ENCODE measurements at places on chromosomes 2 and 18.

DNA sequence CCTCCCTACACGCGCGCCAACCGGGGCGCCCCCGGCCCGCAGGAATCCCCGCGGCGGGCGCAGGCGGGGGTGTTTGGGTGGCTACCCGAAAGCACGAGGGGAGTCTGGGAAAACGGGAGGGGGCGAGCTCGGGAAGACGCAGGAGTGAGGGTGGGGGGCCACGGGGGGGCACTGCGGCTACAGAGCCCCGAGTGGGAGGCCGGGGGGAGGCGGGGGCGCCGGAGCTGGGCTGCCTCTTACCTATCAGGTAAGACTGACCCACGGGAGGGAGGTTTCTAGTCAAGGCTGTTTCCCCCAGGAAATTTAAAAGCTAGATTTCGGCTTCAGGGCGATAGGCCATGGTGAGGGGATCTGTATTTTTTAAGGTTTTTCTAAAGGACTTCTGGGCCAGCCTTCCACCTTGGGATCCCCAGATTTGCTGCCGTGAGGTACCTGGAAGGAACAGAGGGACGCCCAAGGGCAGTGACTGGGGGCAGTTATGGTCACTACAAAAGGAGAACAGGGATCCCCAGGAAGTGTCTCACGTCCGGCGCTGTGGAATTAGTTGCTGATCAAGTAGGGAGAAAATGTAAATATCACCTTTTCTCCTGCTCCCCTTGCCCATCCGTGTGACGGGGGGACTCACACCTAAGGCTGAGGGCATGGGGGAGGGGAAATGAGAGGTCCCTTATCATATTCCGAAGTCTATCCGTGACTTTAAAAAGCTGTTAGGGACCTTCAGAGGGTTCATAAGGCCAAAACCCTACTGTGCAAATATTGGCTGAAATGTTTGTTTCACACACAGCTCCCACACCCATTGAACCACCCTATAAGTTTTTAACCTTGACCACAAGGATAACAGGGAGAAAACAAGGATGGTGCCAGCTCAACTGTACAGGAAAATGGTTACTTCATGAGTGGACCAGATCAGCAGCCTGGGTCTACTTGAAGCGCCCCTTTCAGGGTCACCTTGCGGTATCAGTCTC, 638 bp upstream of the IRS1 start:
- peak; percentile 18 for DNase-seq

DNA sequence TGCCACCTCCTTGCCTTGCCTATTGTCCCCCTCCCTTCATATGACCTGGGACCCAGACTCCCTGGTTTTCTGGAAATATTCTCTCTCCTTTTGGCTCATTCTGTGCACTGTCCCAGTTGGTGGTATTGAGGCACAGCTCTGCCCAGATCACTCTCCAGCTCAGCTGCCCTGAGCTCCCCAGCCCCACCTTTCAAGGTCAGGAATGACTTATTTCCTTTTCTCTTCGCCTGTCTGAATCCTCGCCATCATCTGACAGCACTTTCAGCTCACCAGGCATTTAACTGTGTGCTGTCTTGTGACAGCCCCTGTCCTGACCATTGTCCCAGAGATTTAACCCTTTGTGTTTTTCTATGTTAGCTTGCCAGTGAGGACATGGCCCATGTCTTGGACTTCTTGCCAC, 133.0 kb downstream of the MSH2 start:
- DNase-seq = no peak

- no peak for DNase-seq
Measured at GRCh38 chr2:69592511-69592910, 51.0 kb downstream of the AAK1 start.

DNA sequence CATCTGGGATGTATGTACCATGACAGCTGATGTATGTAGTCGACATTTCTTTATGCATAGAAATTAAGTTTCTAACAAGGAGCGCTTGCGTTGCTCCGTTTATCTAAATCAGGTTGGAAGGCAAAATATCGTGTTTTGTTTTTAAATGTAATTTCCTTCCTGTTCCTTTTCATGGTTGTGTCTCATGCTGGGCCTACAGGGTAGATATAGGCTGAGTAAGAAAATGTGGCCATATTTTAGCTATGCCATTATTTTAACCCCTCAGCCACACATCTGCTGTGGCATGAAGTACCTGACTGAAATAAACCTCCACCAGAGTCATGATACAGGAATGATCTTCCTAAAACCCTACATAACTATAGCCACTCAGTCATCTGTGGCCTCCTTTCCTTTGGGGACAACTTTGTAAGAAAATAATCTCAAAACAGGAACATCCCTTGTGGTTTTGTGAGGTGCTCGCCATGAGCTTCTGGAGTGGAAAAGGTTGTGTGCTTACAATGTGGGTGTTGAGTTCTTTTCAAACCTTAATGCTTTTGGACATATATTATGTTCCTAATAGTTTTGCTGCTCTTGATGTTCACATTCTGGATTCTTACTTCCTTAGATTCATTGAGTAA, 214.3 kb downstream of the FAM210A start:
- no peak for DNase-seq

DNA sequence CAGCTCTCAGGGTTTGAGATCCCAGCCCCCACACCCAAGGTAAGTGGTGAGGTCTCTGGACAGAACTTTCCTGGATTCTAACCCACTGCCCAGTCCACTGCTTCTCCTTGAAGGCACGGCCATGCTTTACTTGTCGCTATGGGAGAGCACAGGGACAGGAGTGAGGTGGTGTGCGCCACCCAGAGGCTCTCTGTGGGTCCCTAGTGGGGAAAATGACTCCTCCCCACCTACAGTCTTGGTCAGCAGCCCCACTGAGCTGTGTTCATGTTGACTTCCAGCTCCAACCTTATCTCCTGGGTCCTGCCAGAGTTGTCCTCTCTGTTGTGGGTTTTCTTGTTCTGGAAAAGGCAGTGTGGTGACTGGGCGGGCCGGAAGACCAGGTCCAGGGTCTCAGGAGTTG, 11.1 kb downstream of the TET3 start:
- DNase-seq = no peak

DNA sequence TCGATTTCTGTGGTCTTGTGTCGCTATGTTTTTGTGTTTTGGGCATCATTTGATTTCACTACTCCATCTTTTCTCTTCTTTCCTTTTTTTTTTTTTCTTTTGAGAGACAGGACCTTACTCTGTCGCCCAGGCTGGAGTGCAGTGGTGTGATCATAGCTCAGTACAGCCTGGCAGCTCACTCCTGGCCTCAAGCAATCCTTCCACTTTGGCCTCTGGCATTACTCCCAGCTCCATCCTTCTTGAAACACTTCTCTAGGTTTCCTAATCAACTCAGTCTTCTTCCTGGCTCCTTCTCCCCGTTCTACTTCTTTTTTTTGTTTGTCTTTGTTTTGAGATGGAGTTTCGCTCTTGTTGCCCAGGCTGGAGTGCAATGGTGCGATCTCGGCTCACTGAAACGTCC, 26.5 kb downstream of the TCF23 start:
- DNase-seq = no peak

DNA sequence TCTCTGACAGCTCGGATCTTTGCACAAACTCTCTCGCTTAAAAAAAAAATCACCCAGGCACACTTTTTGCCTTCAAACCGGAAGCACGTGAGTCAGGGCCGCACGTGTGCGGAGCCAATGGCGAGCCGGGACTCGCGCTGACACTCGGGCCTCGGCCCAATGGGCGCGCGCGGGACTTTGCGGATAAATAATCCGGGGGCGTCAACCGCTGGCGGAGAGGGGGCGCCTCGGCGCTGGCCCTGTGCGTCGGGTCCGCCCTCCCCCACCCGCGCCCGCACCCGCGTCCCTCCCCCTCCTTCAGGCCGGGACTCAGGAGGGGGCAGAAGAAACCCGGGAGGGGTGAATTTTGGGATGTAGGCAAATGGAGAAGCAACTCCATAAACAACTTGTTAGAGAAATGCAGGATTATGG, 319 bp upstream of the EN1 start:
- DNase-seq = no peak

DNA sequence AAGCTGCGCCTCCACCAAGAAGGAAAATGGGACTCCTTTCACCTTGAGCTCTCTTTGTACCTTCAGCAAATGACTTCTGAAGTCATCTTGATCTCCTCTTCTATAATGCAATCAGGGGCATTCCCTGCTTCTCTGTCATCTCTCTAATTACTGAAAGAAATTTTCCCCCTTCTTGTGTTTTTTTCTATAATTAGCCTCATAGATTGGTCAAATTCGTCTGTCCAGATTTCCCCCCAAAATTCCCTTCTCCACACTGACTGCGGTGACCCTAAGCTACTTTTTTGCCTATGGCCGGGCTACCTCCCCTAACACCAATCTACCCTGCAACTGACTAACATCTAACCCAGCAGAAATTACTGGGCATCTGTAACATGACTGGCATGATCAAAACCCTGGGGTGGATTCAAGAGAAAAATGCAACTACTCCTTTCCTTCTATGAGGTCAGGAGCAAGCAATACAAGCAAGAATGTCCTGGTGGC, 168.6 kb downstream of the BCL2 start:
- no peak for DNase-seq

DNA sequence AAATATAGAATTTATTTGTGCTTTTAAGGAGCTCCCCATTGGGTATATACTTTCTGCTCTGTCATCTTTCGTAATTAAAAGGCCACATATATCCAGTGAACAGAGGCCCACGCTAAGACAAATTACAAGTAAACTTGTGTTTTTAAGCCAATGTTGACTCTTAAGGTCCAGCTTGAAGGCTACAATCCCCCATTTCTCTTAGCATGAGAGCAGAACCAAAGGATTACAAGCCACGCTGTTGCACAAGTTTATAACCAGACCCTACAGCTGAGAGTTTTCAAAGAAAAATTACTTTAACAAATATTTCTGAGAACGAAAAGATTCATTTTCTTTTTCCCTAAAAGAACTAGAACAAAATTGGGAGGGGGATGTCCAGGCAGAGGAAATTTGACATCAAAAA, 471.0 kb downstream of the TXNL1 start:
- DNase-seq = no peak

All from glutamatergic neuron (in vitro differentiated cells).